ENCODE measurements at places on chromosomes 4 and X.

GRCh38 chrX:100625985-100626491, 10.6 kb downstream of the TSPAN6 start:
- DNase-seq, result no peak

DNA sequence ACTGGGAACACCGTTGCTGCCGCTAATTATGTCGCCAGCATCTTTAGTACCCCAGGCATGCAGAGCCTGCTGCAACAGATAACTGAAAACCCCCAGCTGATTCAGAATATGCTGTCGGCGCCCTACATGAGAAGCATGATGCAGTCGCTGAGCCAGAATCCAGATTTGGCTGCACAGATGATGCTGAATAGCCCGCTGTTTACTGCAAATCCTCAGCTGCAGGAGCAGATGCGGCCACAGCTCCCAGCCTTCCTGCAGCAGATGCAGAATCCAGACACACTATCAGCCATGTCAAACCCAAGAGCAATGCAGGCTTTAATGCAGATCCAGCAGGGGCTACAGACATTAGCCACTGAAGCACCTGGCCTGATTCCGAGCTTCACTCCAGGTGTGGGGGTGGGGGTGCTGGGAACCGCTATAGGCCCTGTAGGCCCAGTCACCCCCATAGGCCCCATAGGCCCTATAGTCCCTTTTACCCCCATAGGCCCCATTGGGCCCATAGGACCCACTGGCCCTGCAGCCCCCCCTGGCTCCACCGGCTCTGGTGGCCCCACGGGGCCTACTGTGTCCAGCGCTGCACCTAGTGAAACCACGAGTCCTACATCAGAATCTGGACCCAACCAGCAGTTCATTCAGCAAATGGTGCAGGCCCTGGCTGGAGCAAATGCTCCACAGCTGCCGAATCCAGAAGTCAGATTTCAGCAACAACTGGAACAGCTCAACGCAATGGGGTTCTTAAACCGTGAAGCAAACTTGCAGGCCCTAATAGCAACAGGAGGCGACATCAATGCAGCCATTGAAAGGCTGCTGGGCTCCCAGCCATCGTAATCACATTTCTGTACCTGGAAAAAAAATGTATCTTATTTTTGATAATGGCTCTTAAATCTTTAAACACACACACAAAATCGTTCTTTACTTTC, 1.8 kb downstream of the UBQLN2 start:
- DNase-seq, result no peak

DNA sequence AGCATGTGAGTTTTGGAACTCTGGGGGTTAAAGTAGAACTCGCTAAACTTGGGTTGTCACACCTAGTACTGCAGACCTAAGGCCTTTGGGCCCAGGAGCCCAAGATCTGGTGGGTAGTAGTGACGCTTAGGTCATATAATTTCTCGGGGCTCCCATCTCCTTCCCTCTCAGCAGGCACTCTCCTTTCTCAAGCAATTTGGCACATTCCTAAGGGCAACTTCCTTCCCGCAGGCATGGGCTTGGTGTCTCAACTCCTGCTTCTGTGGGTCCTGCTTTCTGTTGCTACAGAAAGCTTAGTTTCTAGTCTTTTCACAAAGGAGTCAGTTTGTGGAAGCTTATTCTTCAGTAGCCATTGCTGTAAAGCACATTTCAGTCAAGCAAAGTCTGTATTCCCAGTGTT, 10.4 kb upstream of the EDA start:
- DNase-seq, result no peak

- DNase-seq, result no peak
Observed at GRCh38 chrX:1451251-1451660, 1.5 kb downstream of the ASMTL start.

GRCh38 chr4:152643153-152644035, 36.4 kb downstream of the TMEM154 start:
- DNase-seq, result no peak

GRCh38 chr4:75924309-75924827, 16.4 kb downstream of the NAAA start:
- DNase-seq, result no peak

DNA sequence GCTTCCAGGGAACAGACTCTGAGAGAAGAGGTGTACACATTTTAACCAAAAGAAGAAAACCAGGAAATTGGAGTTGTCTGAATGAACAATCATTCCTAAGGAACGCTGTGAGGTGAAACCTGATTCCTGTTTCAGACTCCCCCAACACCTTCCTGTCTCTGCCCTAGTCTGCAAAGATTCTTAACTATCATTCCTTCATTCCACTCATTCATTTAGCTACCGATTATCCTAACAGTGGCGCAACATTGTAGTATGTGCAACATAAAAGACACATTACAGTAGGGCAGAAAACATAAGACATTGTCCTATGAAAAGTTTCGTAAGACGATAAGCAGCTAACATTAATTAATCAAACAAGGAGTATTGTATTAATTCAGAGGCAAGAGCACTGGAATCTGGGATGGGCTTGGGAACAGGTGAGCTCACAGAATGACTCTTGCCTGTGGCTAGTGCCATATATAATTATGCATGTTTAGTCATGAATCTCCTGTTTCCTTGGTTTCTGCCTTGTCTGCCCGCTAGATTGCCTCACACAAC, 23.8 kb upstream of the ADH7 start:
- DNase-seq, result no peak

- DNase-seq, result no peak
Observed at GRCh38 chr4:140839406-140839805, 83.2 kb upstream of the TBC1D9 start.

DNA sequence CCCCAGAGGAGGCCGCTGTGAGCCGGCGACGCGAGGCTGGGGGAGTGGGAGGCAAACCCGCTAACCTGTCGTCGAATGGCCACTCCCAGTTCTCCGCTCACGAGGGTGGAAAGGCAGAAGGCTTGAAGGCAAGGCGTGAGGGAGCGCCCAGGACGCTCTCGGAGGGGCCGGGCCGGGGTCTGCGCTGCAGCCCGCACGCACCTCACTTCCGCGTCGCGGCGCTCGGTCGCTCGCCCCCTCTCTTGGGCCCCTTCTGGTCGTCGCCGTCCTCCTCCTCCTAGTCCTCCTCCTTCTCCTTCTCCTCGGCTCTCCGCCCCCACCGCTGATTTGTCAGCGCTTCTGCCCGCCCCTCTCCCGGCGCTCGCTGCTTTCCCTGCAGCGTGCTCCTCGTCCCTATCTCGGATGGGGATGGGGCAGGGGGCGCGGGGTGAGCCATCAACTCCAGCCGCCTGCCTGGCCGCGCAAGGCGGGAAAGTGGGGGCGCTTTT, at the start of gene SNCA:
SNCA (minus strand) TSS at position 265 of the 488 bp plus-strand sequence. CDS start 1,494 bp downstream, outside the sequence.
- DNase-seq, result peak; percentile 72

DNA sequence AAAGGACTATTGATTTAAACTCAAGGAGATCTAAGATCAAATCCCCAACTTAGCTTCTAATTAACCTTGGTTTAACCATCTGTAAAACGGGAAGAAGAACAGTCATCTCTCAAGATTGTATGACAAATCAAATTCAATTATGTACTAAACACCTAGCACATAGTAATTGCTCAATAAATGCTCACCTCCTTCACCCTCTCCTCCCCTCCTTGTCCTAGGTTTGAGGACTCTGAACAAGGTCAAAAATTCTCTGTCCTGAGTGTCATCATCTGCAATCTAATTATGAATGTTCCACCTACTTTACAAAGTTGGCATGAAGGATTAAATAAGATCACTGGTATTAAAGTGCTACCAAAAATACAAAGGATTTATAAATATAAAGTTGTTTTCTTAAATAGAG, 320.1 kb upstream of the PPARGC1A start:
- no peak for DNase-seq

- DNase-seq, result peak; percentile 44
Observed at GRCh38 chr4:92387459-92388069, 83.8 kb downstream of the GRID2 start.

GRCh38 chr4:173531086-173531965, 1.3 kb upstream of the HAND2 start:
- no peak for DNase-seq

DNA sequence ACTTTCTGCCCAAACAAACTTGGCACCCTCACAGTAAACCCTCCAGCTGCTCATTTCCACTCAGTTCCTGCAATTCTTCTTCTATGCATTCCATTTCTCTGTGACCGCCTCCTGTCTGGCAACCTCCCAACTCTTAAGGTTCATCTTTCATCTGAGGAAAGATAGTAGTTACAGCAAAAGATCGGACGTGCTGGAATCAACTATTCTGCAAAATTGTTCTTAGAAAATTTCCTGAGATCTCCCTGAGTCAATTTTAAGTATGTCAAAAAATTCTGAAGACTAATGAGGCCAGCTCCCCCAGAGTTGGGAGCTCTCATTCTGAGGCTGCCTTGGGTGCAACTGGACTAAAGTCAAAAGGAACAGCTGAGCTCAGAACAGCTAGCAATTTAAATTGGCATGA, 1026.0 kb downstream of the ADGRL3 start:
- DNase-seq, result no peak

DNA sequence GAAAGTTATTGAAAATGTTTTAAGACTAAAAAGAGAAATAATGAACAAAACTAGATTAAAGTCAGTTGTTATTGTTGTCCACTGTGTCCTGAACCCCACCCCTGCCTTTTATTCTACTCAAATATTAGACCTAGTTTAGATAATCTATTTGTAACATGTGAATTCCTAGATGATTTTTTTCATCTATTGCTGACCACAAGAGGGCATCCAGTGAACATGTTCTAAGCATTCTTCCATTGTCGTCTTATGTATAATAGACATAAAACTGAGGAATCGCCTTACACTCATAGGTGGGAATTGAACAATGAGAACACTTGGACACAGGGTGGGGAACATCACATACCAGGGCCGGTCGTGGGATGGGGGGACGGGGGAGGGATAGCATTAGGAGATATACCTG, 36.4 kb upstream of the HPRT1 start:
- peak; percentile 3 for DNase-seq

DNA sequence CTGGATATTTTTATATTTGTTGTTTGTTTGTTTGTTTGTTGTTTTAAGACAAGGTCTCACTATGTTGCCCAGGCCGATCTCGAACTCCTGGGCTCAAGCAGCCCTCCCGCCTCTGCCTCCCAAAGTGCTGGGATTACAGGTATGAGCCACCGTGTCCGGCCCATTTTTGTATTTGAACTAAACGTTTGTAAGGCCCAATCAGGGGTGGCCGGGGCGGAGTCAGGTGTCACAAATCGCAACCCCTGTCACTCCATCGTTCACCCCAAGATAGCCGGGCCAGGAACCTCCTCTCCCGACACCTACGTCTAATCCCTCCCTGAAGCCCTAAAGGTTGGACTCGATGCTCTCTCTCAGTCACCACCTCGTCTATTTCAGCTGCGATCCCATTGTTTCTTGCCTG, 722 bp upstream of the EFHC2 start:
- no peak for DNase-seq

DNA sequence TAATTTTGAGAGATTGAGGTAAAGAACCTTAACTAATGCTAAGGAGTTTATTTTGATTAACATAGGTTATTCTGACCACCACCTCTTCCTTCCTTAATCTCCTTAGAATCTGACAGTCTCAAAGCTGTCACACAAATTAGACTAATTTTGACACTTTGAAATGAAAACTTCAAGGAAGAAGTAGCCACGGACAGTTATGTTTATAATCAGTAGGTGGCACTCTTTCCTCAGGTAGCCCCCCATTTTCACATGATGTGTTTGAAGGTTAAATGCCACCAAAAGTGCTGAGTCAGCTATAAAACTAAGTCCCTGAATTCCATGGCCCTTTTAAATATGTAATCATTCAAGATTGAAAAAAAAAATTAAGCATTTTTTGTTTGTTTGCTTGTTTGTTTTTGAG, 22.4 kb downstream of the TMEM33 start:
- no peak for DNase-seq

GRCh38 chr4:147037069-147037468, 91.4 kb upstream of the TTC29 start:
- DNase-seq, result no peak

GRCh38 chr4:41185614-41186592, 28.4 kb downstream of the APBB2 start:
- DNase-seq, result peak; percentile 17

DNA sequence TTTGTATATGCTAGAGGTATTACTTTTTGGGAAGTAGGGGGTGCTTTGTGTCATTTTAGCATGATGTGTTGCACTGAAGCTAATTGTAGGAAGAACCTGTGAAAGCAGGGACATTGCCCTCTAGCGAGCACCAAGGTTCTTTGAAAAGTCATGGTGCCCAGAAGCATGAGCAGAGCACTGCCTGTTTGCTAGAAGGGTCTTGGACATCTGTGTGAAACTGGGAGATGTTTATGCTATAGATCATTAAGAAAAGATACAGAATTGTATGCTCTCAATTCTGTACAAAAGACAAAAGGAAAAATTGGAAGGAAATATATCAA, 14.7 kb downstream of the GRPR start:
- DNase-seq, result no peak

- DNase-seq, result peak; percentile 17
Observed at GRCh38 chr4:76430519-76431388, 4.3 kb upstream of the SHROOM3 start.

DNA sequence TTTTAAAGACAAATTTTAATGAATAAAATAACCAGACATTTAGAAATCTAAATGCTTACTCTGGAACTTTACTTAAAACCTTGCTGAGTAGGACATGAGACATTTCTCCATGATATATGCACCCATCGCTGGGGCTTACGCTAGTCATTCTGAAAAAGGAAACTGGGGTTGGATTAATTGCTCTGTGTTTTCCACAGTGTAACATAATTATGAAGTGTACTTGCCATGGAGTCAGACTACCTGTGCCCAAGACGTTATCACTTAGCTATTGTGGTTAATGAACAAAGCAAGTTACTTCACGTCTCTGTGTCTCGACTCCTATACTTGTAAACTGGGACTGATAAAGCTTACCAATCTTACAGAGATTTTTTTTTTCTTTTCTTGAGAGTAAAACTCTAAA, 47.8 kb downstream of the SHISA3 start:
- no peak for DNase-seq

- no peak for DNase-seq
Observed at GRCh38 chrX:2449135-2449886, 51.5 kb downstream of the DHRSX start.

All from fibroblast of gingiva (primary cell).